M059J (cell line): ENCODE measurements at places on chromosomes 4 and X. TPM values are rescaled to one million over a fixed set of nuclear protein-coding genes. Genes with fewer than 3 reads are reported as not detected.

GRCh38 chr4:83217721-83218522 is 66.7 kb downstream of the COQ2 start:
- no peak for DNase-seq

DNA sequence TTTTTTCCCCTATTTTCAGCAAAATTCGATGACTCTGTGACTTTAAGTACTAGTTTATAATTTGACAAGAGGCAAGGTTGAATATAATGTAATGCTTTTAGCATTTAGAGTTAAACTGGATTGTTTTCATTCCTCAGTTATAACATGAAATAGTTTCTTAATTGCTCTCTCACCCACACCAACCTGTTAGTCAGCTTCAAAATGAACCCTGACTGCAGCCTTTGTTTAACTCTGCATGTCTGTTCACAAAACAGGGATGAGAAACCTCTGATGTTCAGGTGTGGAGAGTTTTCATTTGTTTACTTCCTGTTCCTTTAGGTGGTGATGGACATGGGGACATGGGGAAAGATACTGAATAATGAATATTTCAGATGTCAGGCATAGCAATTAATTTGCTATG is 49.9 kb upstream of the MND1 start:
- no peak for DNase-seq

- no peak for DNase-seq
Observed at GRCh38 chr4:101345271-101345595, 2.1 kb downstream of the PPP3CA start.

SHROOM4 gene
- 0.54 and 1.8 TPM in 2 replicates for total RNA-seq

DNA sequence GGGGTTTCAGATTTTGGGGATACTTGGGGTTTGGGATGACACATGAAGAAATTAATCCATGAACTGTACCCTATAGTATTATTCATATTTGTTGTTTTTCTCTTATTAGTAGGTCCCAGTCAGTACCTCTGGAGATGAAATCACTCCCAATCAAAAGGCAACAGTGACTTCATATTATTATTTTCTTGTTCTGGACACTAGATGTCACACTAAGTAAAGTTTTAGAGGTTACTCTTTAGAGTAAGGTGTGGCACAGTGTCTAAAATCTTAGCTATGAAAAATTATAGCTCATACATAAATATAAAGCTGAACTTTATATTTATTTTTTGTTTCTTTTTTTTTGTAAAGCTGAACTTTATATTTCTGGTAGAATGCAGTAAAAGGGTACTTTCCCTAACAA is 35.1 kb downstream of the FAM114A1 start:
- peak; percentile 34 for DNase-seq

- DNase-seq, result peak; percentile 21
Observed at GRCh38 chr4:82371497-82371896, 2.3 kb downstream of the HNRNPD start.

OCIAD1 gene
- 165 and 173 TPM in 2 replicates for total RNA-seq

DNA sequence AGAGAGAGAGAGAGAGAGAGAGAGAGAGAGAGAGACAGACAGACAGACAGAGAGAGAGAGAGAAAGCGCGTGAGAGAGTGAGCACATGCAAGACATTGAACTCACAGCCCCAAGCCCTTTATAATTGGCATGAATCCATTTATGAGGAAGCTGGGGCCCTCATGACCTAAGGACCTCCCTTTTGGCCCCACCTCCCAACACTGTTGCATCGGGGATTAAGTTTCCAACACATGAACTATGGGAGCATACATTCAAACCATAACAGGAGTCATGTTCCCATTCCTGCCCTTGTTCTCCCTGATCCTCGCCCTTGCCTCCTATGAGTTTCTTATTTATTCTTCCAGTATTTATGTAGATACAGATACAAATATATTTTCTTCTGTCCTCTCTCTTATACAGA is 269.8 kb upstream of the ARX start:
- DNase-seq, result no peak

DNA sequence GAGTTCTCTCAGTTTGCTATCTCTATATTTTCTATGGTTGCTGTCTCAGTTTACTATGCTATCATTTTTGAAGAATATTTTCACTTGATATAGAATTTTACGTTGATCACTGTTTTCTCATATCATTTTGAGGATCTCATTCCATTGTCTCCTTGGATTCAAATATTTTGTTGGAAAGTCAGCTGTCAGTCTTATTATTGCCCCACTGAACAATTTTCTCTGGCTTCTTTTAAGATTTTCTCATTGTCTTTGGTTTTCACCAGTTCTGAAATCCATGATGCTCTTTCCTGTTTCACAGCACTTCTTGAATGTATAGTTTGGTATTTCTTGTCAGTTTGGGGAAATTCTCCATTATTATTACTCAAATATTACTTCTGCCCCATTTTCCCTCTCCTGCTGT is 81.1 kb downstream of the ENPP6 start:
- DNase-seq, result no peak

DNA sequence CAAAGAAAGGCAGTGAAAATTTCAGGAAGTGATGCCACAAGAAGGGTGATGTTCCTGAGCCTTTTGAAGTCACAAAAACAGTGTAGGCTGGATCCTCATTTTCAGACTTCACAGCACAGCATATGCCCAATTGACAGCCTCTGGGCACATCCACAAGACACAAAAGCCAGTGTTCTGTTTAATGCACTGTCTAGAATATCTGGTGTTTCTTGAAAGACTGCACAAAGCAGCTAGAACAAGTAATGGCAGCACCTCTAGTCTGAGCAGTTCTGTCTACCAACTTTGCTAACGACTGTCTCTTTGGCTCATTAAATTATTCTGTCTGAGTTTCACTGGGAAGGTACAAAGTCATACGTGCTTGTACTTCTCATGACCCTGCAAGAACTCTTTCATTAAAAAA is 417.1 kb upstream of the GALNT7 start:
- no peak for DNase-seq

GRCh38 chrX:121782544-121782943 is 735.1 kb downstream of the GLUD2 start:
- no peak for DNase-seq

DNA sequence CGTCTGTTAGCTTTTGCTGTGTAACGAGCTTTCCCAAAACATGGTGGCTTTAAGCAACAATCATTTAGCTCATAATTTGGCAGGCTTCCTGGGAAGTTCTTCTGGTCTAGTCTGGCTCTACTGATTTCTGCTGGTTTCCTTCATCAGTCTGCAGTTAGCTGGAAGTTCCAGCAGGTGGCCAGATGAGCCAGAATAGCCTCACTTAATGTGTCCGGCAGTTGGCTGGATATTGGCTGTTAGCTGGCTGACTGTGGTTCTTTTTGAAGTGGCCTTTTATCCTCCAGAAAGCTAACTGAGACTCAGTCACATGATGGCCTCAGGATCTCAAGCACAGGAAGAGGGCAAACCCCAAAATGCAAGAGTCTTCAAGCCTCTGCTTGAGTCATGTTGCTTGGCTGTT is 34.9 kb downstream of the FTHL17 start:
- peak; percentile 59 for DNase-seq

DNA sequence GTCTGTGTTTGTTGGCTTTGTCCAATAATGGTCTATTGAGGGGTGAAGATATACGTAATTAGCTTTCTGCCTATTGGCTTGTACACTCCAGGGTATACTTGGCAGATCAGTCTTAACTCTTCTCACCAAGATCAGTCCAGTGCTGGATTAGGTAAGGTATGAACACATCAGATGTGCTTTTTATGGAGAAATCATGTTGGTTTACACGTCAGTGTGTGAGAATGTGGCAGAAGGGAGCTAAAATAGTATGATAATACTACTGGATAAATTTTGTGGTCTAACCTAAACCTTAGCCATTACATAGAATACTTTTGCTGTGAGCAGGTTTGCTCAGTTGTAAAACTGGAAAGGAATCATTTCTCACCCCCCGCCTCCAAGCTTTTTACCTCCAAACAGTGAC is 4.2 kb downstream of the PDHA1 start:
- DNase-seq, result no peak

DNA sequence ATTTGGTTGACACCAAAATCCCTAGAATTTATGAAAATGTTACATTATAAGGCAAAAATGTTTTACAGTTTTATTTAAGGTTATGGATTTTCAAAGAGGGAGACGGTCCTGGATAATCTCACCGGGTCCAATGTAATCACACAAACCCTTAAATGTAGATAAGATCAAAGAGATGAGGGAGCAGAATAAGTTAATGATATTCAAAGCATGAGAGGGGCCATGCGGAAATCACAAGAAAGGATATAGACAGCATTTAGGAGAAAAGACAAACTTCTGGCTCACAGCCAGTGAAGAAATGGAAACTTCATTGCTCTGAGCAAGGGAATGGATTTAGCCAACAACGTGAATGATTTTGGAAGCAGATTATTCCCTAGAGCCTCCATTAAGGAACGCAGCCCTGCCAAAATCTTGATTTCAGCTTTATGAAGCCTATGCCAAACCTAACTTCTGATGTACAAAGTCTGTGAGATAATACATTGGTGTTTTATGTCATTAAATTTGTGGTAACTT is 684.4 kb upstream of the GNPDA2 start:
- no peak for DNase-seq

DNA sequence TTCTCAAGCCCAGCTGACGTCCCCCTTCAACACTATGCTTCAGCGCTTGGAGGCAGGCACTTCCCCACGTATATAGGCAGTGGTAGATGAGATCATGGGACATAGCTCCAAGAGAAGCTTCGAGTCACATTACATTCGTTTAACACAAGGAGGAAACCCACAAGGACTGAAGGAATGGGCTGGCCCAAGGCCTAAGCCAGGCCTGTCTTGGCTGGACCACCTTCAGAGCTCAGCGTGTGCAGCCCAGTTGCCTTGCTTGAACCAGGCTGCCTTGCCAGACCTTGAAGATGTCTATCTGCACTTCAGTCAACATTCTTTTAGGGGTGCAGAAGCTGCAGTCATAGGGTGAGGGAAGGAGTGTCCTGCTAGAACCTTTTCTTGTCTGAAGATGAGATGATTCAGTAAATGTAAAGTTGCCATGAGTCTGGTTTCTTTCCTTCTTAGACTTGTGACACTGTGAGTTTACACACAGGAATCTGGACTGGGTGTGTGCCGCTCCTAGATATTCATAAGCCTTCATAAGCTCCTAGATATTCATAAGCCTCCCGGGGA is 144.1 kb upstream of the RBPJ start:
- DNase-seq, result no peak

DNA sequence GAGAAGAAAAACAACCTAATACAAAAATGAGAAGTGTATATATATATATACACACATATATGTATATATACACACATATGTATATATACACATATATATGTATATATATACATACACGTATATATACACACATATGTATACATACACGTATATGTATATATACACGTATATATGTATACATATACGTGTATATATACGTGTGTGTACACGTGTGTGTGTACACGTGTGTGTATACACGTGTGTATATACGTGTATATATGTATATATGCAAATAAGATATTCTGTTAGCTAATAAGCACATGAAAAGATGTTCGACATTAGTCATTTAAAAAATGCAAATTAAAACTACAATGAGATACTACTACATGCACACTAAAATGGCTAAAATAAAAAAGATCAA is 92.7 kb upstream of the MAGEA10 start:
- DNase-seq, result no peak

- no peak for DNase-seq
Observed at GRCh38 chr4:160709546-160709945, 1454.3 kb downstream of the FSTL5 start.

DNA sequence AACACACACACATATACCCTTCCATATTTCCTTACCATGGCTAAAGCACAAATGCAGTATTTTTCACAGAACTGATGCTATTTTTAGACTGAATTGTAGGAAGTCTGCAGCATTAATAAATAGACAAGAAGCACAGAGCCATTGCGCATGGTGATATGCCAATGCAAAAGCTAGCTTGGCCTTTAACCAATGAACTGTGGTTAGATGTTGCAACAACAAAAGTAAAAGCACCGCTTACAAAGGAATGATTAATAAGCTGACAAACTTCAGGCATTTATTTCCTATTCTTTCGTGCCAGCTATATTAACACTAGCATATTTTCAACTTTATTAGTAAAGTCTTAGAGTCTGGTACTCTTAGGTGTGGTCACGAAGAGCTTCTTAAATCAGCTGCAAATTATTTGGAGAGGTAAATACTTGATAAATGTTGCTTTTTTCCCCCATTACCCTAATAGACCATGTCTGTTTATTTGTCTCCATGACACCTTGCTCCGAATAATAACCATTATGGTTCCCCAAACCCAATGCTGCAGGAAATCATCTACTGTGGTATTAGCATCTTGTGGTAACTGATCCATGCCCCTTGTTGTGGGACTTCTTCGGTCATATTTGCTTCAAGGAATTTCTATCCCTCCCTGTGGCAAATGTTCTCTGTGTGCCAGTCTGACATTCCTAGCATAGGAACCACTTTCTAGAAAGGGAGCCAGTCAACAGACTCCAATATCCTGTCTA is 306.1 kb upstream of the TAPT1 start:
- DNase-seq, result peak; percentile 90

DNA sequence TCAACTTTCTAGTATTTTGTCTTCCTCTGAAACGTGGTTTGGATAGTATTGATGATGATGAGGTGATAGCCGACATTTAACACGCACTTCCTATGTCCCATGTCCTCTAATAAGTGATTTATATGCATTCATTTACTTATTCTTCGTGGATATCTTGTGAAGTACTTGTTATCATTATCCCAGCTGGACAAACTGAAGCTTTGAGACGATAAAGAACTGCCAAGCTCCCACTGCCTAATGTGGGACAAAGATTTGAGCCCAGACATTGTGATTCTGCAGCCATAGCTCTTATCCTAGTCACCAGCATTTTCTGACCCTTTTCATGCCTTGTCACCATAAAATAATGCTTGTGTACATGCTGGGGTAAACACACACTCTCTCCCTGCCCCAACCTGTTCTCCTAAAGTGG is 92.5 kb downstream of the RAPGEF2 start:
- DNase-seq, result no peak

GRCh38 chr4:116132946-116133345 is 952.4 kb downstream of the TRAM1L1 start:
- no peak for DNase-seq

- no peak for DNase-seq
Observed at GRCh38 chrX:124343016-124343415, 3.3 kb upstream of the SH2D1A start.

CENPE gene
- 15.9 and 21.3 TPM in 2 replicates for total RNA-seq

ETDB gene
- total RNA-seq, result not detected in 2 replicates

PCSK1N gene
- 4.1 and 9.0 TPM in 2 replicates for total RNA-seq

FMR1NB gene
- not detected in 2 replicates for total RNA-seq

DNA sequence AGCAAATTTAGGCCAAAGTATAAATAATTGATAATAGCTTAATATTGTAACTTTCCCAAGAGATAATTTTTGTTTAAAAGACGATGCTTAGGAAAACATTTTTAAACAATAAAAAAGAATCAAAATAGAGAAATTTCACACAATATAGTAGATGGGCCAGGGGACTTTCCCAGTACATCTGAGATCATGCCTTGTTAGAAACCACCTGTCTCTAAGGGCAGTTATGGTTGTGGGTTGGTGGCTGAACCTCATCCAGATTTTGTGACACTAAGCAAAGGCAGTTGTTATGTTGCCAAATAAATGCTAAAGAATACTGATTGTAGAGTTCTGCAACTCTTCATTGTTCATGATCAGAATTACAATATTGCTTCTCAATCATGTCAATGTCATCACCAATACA is 270.6 kb downstream of the BANK1 start:
- DNase-seq, result no peak
